ENCODE measurements at places on chromosomes 11 and 22. TPM values are rescaled to one million over a fixed set of nuclear protein-coding genes. Genes with fewer than 3 reads are reported as not detected.

Gene IRF7
- total RNA-seq = 84.2 TPM

Gene RDX
- 88.1 TPM for total RNA-seq

Gene NAALAD2
- 0.20 TPM for total RNA-seq

Gene TRIM51
- total RNA-seq = not detected

Gene OR5M11
- not detected for total RNA-seq
